ENCODE measurements at places on chromosomes 2 and 18.

DNA sequence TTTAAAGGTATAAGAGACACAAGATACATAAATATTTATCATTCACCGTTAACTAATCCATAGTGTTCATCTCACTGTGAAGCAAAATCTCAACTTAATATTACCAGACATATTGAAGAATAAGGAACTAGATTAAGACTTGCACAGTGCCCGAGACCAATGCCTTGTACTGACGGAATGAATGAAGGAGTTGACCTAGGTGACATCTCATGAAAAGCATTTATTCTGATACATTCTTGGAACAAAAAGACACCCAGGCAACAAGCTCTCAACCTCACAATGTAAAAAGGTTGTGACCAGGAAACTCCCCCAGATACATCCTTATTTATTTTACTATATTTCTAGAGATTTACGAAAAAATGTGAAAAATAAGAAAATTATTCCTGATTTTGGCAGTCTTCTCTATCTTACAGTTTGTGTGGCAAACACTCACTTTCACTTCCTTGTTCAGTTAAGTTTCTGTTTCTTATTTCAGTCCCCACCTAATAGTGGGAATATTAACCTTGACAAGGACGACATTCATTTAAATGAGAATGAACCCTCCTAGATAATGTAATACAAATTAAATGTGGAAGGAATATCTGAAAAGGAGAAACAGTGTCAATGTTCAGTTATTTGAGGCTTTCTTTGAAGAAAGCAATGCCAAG lies 28.4 kb downstream of the M1AP start:
- no peak for DNase-seq

- peak; percentile 34 for DNase-seq
These were observed 77.0 kb upstream of the CNGA3 start for GRCh38 chr2:98269274-98269673.

GRCh38 chr2:64615844-64616536 lies 37.7 kb downstream of the SERTAD2 start:
- no peak for DNase-seq

- no peak for DNase-seq
These were observed 124.0 kb downstream of the PRELID3A start for GRCh38 chr18:12531749-12532148.

DNA sequence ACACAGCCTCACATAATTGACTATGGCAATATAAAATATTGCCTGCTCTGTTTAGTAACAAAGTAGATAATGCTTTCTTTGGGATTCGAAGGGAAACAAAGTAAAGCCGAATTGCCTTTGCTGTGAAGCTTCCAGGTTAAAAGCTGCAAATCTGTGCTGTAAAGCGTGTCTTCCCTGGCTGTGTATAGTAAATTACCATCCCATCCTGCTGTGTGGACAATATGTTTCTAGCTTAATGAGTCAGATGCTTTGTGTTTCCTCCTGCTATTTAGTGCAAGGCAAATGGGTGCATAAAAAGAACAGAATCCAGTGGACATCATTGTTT lies 265.1 kb downstream of the SOCS6 start:
- no peak for DNase-seq

GRCh38 chr2:71801556-71801955 lies 346.1 kb downstream of the CYP26B1 start:
- DNase-seq, result no peak

DNA sequence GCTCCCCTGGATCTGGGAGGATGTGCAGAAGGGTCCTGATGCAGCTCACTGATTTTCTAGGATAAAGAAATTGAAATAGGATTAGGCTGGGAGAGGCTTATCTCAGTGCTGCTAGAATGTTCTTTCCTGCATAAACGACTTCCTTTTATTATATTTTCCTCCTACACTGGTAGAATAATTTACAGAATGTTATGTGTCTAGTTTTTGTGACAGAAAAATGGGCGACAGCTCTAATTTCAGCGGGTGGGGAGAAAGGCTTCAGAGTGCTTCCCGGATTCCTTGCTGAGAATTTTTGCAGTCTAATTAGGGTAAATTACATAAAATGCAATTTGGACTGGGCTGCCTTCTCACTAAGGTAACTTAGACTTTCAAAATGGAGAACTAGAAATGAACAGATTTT lies 66.2 kb downstream of the SKA1 start:
- no peak for DNase-seq
